ENCODE measurements at places on chromosomes 12 and 14.
A peak's percentile ranks its signal among the peaks of the same experiment; 100 is the strongest.

- no peak for DNase-seq
Measured at GRCh38 chr12:92062539-92063493, 82.8 kb downstream of the BTG1 start.

DNA sequence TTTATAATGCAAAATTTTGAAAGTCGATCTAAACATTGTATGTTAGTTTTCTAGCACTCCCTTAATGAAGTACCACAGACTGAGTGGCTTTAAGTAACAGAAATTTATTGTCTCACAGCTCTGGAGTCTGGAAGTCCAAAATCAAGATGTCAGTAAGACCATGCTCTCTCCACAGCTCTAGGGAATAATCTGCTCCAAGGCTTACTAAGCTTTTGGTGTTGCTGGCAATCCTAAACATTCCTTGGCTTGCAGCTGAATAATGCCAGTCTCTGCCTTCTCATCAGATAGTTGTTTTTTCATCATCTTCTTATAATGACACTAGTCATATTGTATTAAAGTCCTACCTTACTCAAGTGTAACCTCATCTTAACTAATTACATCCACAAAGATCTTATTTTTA, 102.2 kb downstream of the RASSF9 start:
- no peak for DNase-seq

GRCh38 chr14:86087377-86087776, 557.4 kb downstream of the FLRT2 start:
- no peak for DNase-seq

- DNase-seq, result peak; percentile 56
Measured at GRCh38 chr12:80187660-80188090, 88.3 kb downstream of the OTOGL start.

GRCh38 chr12:102962986-102963385, 5.5 kb downstream of the ASCL1 start:
- no peak for DNase-seq

DNA sequence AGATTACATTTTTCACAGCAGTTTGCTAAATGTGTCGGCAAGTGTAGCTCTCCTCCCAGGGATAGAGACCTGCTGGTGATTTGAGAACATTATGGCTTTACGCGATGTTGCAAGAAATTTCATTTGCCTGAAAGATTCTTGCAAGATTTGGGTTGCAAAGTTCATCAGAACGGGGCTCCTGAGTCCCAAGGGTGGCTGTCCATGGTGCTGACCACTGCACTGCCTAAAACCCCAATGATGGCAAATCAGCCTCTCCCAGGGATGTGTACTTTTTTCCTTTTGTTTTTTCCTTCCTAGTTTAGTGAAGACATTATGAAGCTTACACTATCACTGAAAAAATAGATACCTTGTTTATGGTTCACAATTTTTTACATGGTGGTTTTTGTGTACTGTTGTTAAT, 85.4 kb downstream of the WSCD2 start:
- peak; percentile 18 for DNase-seq

DNA sequence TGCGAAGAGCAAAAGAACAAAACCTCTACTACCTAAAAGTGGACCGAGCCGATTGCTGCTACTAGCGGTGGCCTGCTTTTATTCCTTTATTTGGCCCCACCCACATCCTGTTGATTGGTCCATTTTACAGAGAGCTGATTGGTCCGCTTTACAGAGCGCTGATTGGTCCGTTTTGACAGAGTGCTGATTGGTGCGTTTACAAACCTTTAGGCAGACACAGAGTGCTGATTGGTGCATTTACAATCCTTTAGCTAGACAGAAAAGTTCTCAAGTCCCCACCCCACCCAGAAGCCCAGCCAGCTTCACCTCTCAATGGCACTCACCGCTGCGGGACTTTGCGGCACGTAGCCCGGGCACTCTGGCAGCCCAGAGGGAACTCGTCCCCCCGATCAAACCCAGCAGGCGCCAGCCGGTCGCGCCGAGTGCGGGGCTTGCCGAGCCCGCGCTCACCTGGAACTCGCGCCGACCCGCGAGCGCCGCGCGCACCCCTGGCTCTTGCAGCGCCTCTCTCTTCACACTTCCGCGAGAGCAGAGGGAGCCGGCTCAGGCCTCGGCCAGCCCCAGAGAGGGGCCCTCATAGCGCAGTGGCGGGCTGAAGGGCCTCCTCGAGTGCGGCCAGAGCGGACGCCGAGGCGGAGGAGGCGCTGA, 8.7 kb upstream of the FGD4 start:
- peak; percentile 38 for DNase-seq

- DNase-seq, result no peak
Measured at GRCh38 chr14:81231540-81231939, 10.8 kb upstream of the GTF2A1 start.

GRCh38 chr12:59548930-59549329, 46.9 kb upstream of the SLC16A7 start:
- DNase-seq, result no peak

DNA sequence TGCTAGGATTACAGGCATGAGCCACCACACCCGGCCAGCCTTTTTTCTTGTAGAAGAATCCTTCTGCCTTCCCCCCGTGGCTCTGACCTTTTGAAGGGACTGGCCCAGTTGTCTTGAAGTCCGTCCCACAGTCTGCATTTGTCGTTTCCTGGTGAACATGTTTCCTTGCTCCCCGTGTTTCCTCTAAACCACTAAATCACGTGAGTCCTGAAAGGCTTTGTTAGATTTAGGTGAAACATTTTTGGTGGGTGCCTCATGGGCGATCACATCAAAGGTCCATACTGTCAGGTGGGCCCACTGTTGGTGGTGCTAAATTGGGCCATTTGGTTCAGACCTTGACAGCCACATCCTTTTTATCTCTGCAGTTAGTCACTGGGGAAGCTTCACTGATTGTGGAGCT, 26.3 kb downstream of the MLXIP start:
- DNase-seq, result no peak

DNA sequence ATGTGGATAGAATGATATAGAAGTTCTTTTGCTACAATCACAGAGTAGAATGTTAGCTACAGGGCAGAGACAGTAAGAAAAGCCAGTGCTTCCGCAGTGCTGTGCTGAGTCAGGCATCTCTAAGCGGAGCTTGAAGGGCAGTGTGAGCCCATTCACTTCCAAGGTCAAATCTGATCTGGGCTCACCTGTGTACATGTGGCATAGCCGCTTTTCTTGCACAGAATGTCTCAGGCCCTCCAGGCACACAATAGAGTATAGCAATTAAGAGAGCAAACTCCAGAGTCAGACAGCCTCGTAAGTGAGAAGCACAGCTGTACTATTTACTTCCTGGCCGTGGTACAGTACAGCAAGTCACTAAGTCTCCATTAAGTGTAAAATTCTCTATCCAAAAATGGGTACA, 26.8 kb downstream of the CORO1C start:
- no peak for DNase-seq

- no peak for DNase-seq
Measured at GRCh38 chr12:53976172-53976822, 1.5 kb upstream of the HOTAIR start.

DNA sequence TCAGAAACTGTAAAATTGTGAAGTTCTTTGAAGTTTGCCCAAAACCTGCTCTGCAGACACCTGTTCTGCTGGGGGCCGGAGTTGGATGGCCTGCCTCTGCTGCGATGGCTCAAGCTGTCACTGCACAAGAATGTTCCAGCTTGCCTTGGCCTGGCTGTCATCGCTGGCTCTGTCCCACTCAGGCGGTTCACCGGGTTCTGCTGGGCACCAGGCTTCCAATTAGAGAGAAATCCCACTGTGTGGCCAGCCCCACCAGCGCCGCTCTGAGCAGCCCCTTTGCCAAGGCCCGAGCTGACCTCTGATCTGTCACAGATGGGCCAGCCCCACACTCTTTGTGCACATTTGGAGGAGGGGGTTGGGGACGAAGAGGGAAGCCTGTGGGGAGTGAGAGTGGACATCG, 71.7 kb upstream of the GPATCH2L start:
- no peak for DNase-seq

Measured in activated CD4-positive, alpha-beta T cell treated with anti-CD3 and anti-CD28 coated beads, Interleukin-2, Interleukin-6, amounts not matched to agents 100 ng/mL and 50 ng/mL, durations not matched to agents 16 hours and 8 hours (primary cell).